ENCODE measurements at places on chromosomes 1 and 21. TPM values are rescaled to one million over a fixed set of nuclear protein-coding genes. Genes with fewer than 3 reads are reported as not detected.
A peak's percentile ranks its signal among the peaks of the same experiment; 100 is the strongest.

GRCh38 chr1:151187205-151187604 lies 2.8 kb downstream of the VPS72 start:
- H3K36me3 ChIP-seq: peaks cover 4% of the 10 kb centered on the region
- H3K4me3 ChIP-seq: peak overlapping the region; percentile 3
- no peak for DNase-seq
- peak overlapping the region; percentile 88 for H3K27ac ChIP-seq
- H3K4me1 ChIP-seq: peaks cover 26% of the 10 kb centered on the region
- no peaks in the 10 kb centered on the region for H3K27me3 ChIP-seq

DNA sequence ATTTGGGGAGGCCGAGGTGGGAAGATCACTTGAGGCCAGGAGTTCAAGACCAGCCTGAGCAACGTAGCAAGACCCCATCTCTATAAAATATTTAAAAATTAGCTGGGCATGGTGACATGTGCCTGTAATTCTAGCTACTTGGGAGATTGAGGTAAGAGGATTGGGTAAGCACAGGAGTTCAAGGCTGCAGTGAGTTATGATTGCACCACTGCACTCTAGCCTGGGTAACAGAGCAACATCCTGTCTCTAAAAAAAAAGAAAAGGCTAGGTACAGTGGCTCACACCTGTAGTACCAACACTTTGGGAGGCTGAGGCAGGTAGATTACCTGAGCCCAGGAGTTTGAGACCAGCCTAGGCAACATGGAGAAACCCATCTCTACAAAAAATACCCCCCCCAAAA lies 35.7 kb upstream of the RCC1 start:
- no peaks in the 10 kb centered on the region for H3K27me3 ChIP-seq
- peaks cover 8% of the 10 kb centered on the region for H3K36me3 ChIP-seq
- H3K27ac ChIP-seq: no peak overlapping the region
- H3K4me3 ChIP-seq: no peak overlapping the region
- DNase-seq: no peak

GRCh38 chr1:146036965-146037646 lies 15.6 kb upstream of the HJV start:
- H3K4me1 ChIP-seq: peaks cover 7% of the 10 kb centered on the region
- H3K27me3 ChIP-seq: no peaks in the 10 kb centered on the region
- peak overlapping the region; percentile 89 for H3K27ac ChIP-seq
- peak overlapping the region; percentile 73 for H3K4me3 ChIP-seq
- peak; percentile 84 for DNase-seq

DNA sequence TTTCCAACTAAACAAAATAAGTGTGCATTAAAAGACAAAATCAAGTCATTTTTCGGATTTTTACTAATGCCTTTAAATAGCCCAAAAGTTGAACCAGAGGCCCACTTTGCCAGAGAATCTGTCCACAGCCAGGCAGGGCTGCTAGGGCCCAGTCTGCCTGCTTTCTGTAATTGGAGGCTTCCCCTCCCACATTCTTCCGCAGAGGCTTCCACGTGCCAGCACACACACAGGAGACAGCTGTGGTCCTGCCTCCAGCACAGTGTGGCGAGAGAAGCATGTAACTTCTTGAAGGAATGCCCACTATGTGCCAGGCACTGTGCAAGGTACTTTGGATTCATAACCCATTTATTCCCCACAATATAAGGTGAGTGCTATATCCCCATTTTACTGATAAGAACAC lies 11.3 kb upstream of the PDZK1IP1 start:
- no peak overlapping the region for H3K27ac ChIP-seq
- peaks cover 5% of the 10 kb centered on the region for H3K4me1 ChIP-seq
- no peak for DNase-seq
- no peak overlapping the region for H3K4me3 ChIP-seq
- no peaks in the 10 kb centered on the region for H3K36me3 ChIP-seq

DNA sequence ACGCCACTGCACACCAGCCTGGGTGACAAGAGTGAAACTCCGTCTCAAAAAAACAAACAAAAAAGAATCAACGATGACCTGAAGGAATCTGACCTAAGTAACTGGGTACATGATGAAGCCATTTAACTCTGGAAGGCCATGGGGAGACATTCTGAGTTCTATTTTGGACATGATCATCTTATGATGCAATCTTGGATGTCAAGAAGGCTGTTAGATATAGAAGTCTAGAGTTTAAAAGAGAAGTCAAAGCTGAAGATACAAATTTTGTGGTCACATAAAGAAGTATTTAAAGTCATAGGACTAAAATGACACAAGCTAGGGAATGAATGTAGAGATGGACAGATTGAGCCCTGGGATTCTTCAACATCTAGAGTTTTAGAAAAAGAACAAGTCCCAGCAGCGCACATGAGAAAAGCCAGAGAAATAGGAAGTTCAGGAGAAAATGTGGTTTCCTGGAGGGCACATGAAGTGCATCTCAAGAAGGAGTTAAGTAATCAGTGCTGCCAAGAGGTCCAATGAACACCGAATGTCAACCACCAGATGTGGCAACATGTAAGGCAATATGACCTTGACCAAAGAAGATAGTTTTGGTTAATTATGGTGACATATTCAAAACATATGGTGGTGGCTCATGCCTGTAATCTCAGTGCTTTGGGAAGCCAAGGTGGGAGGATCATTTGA lies 26.8 kb downstream of the ELK4 start:
- H3K27ac ChIP-seq: no peak overlapping the region
- H3K36me3 ChIP-seq: peaks cover 3% of the 10 kb centered on the region
- H3K27me3 ChIP-seq: no peaks in the 10 kb centered on the region
- no peak overlapping the region for H3K4me3 ChIP-seq

GRCh38 chr1:50271968-50272578 lies 151.2 kb downstream of the DMRTA2 start:
- H3K36me3 ChIP-seq: no peaks in the 10 kb centered on the region
- H3K27me3 ChIP-seq: no peaks in the 10 kb centered on the region
- H3K4me3 ChIP-seq: no peak overlapping the region
- no peak overlapping the region for H3K27ac ChIP-seq
- no peaks in the 10 kb centered on the region for H3K4me1 ChIP-seq

- no peaks in the 10 kb centered on the region for H3K36me3 ChIP-seq
- H3K4me3 ChIP-seq: no peak overlapping the region
- H3K27ac ChIP-seq: no peak overlapping the region
- H3K4me1 ChIP-seq: no peaks in the 10 kb centered on the region
- H3K27me3 ChIP-seq: no peaks in the 10 kb centered on the region
Observed at GRCh38 chr1:50929376-50929958, 30.6 kb downstream of the FAF1 start.

DNA sequence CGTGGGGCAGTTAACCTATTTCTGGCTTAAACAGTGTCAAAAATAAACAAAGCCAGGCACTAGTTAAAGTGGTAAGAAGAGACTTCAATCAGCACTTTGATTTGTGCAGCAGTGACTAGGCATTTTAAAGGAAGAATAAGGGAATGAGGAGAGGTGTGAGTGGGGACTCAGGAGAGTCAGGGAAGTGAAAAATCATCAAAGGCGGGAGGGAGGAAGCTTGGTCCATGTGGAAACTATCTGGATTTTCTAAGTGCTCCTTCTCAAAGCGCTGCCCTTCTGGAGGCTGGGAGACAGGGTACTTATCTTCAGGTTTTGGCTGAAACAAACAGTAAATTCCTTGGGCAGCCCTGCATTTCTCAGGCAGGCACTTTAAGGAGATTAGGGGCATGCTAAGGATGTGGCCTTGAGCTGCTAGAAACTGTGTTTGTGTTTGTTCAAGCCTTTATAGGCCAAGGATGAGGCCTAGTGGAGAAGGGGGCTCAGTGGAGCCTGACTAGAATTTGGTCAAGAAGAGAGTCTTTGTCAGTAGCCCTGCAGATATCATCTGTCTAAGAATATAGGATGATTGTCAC lies 486.5 kb downstream of the SIPA1L2 start:
- no peaks in the 10 kb centered on the region for H3K36me3 ChIP-seq
- H3K27me3 ChIP-seq: no peaks in the 10 kb centered on the region
- DNase-seq: no peak
- no peak overlapping the region for H3K27ac ChIP-seq
- peaks cover 7% of the 10 kb centered on the region for H3K4me1 ChIP-seq

DNA sequence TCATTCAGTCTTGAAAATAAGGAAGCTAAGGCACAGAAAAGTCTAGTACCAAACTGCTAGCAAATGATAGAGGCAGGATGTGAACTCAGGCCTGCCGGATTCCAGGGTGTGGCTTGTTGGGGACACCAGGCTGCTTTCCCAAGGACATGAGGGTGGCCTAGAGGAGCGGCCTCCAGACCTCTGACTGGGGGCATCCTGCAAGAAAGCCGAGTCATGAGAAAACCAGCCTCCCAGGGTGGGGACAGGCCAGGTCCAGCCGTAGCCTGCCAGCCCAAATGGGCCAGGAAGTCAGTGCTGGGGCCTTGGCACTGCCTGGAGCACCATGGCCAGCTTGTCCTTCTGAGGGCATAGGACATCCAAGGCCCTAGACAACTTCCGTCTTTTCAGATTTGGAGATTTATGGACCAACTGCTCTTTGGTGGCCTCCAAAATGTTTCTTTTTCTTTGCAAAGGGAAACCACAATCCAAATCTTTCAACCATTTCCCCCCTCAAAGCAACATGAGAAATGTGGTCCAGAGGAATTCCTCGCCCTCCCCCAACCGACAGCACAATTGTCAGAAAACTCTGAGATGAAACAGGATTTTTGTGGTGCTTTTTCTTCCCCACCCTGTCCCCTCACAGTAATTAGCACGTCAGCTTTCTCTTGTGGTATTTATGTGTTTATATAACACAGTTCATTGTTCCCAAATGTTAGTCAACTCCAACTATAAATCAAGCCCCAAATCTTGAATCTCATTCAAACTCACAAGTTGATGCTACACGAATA lies 212.3 kb downstream of the KAZN start:
- H3K4me1 ChIP-seq: no peaks in the 10 kb centered on the region
- no peak overlapping the region for H3K4me3 ChIP-seq
- no peak overlapping the region for H3K27ac ChIP-seq

DNA sequence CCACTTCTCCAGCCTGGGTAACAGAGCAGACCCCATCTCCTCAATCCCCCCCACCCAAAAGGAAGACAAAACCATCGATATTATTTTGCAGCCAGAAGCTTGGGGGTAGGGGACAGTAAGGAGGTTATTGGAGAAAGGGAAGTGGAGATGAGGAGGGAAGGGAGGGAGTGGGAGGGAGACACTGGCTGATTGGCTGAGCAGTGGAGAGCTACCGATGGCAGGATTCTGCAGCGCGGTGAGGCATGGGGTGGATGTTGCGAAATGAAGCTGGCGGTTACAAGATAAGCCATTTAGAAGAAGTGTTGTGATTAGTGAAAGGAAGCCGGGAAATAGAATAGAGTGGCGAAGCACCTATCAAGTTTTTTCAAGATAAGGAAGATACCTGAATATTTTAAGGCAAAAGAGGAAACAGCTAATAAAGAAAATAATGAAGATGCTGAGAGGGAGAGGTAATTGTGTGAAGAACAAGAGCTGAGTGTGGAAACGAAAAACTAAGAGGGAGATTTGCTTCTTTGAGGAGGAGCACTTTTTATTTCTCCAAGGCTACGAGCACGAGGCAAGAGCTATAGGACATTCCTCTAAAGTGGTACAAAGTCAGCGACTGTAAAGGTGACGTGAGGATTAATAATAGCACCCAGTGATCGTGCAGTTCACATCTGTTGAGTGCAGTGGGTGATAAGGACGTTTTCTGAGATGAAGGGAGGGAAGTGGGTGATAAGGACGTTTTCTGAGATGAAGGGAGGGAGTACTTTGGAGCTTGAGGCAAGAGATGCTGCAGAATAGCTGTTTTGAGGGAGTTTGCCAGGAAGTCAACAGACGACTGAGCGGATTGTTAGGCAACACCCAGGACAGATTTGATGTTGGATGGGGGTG lies 103.2 kb upstream of the KIF26B start:
- H3K36me3 ChIP-seq: no peaks in the 10 kb centered on the region
- no peak overlapping the region for H3K4me3 ChIP-seq
- H3K4me1 ChIP-seq: no peaks in the 10 kb centered on the region
- DNase-seq: no peak
- H3K27ac ChIP-seq: no peak overlapping the region
- H3K27me3 ChIP-seq: no peaks in the 10 kb centered on the region

GRCh38 chr1:11567244-11568065 lies 86.8 kb downstream of the FBXO2 start:
- no peaks in the 10 kb centered on the region for H3K36me3 ChIP-seq
- H3K4me3 ChIP-seq: no peak overlapping the region
- H3K27me3 ChIP-seq: peaks cover 55% of the 10 kb centered on the region
- H3K4me1 ChIP-seq: no peaks in the 10 kb centered on the region

- H3K4me3 ChIP-seq: no peak overlapping the region
- H3K4me1 ChIP-seq: peaks cover 9% of the 10 kb centered on the region
Observed at GRCh38 chr1:150093805-150094204, 26.2 kb downstream of the VPS45 start.

DNA sequence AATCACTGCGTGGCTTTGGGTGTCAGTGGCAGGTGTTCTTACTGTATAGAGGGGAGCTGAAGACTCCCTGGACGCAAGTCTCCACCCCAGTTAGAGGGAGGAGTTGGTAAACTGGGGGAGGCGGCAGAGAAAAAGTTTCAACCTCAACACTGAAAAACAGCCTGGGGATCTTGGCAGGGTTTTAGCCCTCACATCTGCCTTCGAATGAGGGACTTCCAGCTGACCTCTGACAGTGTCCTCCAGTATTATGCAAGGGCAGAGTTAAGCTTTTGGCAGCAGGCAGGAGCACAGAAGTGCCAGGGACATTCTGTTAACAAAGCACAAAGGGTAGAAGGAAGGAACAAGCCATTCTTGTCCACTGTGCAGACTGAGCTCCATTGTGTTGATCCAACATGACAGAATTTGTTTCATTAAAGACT lies 41.2 kb upstream of the RAB4A start:
- H3K27ac ChIP-seq: peak overlapping the region; percentile 72
- H3K36me3 ChIP-seq: no peaks in the 10 kb centered on the region
- peaks cover 17% of the 10 kb centered on the region for H3K4me1 ChIP-seq
- peak overlapping the region; percentile 43 for H3K4me3 ChIP-seq
- DNase-seq: peak; percentile 65
- no peaks in the 10 kb centered on the region for H3K27me3 ChIP-seq

DNA sequence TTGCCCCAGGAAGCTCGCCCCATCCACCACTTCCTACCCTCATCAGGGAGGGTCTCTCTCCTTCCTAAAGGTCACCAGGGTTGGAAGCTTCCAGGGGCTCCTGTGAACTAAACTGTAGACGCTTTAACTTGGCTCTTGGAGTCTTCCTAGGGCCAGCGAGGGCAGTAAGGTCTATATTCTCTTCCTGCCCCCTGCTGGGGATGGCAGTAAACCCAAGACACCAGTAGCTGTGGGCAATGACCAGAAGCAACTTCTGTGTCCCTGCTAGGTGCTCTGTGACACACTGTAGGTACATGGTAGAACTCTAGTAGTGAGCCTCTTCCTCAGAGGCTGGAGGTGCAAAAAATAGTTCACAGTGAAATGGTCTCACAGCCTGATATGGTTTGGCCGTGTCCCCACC lies 30.0 kb downstream of the KCND3 start:
- H3K27me3 ChIP-seq: no peaks in the 10 kb centered on the region
- no peak overlapping the region for H3K4me3 ChIP-seq
- no peak overlapping the region for H3K27ac ChIP-seq
- DNase-seq: no peak

DNA sequence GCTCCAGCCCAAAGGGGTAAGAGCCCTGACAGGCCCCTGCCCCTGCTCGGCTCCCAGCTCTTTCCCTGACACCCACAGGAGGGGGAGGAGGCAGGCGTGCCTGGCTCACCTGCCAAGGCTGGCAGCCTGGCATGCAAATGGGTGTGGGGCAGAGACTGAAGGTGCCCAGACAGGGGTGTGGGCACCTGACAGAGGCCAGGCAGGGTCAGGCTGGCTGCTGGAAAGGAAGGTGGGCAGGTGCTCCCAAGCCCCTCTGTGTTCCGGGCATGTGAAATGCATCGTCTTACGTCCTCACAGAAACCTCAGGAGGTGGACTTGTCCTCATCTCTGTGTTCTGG lies 19.4 kb upstream of the CASZ1 start:
- H3K36me3 ChIP-seq: no peaks in the 10 kb centered on the region
- no peaks in the 10 kb centered on the region for H3K27me3 ChIP-seq
- no peaks in the 10 kb centered on the region for H3K4me1 ChIP-seq
- no peak overlapping the region for H3K4me3 ChIP-seq
- no peak overlapping the region for H3K27ac ChIP-seq

Gene CFHR3
- total RNA-seq: not detected

Gene TPTE
- not detected for total RNA-seq

Data from psoas muscle (tissue), 8 donors.